AG08395 (cell line): ENCODE measurements at places on chromosomes 7 and 10.

- DNase-seq: no peak
Observed at GRCh38 chr7:121097577-121097976, 109.1 kb downstream of the CPED1 start.

DNA sequence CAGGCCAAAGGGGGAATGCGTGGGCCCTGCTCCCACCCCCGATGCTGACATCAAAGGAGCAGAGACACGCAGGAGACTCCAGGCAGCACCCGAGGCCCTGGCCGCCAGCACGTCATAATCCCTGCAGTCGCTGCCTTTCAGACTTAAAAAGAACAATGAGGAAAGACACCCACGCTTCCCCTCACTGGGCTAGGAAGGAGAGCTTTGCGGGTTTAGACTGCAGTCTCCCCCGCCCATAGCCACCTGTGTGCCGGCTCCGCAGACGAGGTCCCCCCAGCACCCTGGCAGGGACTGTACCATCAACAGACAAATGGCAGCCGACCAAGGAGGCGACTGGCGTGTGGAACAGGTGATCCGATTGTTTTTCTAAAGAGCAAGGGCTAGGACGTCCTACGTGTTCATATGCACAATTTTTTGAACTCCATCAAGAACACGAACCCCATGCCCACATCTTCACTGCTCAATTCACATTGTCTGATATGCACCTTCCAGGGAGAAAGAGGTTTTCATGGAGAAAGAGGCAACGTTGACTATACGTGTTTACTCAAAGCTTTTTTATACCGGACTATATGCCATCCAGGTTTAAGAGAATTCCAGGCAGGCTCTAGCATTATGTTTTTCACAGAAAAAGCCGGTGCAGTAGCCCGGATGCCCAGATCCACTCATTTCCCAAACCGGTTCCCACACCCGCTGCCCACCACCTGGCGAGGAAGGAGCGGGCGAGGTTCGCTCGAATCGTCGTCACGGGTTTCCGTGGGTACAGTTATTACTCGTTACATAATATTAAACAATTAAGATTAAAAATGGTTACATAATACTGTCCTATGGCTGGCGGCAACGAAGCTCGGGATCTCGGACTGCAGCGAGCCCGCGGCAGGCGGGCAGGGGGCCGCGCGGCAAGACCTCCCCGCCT, 1.1 kb downstream of the GRB10 start:
- no peak for DNase-seq

- peak; percentile 46 for DNase-seq
Observed at GRCh38 chr7:26910221-26910620, 45.8 kb upstream of the SKAP2 start.

DNA sequence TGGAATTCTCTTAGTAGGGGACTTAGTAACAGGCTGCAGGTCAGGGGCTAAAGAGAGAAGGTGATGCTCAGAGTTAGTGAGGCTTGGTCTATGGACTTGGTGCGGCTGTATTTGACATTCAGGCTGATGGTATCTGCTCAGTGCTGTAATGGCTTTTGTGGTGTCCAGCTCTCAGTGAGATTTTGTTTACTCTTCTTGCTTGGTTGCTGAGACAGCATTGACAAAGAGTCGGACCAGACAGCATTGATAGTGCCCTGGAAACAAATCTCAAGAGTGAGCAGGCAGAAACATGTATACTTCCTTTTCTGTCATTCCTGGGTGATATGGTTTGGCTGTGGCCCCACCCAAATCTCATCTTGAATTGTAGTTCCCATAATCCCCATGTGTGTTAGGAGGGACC, 202.0 kb downstream of the STK31 start:
- no peak for DNase-seq

DNA sequence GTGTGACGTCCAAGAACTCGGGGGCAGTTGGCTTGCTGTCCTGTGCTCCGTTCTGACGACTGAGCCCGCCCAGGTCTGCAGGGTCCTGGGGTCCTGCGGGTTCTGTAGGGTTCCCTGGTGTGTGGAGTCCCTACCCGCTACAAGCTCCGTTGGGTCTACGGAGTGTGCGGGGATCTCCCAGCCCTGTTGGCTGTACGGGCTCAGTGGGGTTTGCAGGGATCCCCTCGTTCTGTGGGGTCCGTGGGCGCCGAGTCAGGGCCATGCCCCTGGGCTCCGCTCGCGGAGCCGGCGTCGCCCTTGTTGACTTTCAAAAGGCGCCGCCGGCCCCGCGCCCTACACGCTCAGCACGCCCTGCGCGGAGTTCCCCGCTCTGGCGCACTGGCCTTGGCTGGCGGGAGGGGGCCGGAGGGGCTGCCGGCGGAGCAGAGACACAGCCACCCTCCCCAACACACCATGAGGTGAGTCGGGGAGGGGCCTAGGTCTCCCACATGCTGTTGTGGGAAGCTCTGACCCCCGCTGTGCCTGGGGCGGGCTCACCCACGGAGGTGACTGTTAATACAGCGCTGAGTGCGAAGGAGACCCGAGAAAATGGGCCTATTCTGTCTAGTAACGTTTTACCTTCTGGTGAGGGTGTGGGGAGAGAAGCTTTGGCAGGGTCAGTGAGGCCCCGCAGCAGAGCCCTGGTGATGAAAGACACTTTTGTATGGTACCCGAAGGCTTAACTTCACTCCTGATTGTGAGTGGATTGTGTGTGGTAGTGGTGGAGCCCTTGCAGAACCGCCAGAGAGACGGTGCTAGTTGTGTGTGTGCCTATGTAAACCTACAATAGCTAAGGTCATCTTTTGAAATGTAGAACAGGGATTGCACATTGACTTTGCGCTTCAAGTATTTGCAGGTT, 8.1 kb downstream of the TASOR2 start:
- DNase-seq: peak; percentile 22

- peak; percentile 44 for DNase-seq
Observed at GRCh38 chr7:18429547-18429946, 66.0 kb upstream of the HDAC9 start.

- no peak for DNase-seq
Observed at GRCh38 chr7:117718116-117718835, 155.0 kb downstream of the CTTNBP2 start.

GRCh38 chr10:70786799-70787415, 1.7 kb upstream of the TBATA start:
- DNase-seq: no peak

DNA sequence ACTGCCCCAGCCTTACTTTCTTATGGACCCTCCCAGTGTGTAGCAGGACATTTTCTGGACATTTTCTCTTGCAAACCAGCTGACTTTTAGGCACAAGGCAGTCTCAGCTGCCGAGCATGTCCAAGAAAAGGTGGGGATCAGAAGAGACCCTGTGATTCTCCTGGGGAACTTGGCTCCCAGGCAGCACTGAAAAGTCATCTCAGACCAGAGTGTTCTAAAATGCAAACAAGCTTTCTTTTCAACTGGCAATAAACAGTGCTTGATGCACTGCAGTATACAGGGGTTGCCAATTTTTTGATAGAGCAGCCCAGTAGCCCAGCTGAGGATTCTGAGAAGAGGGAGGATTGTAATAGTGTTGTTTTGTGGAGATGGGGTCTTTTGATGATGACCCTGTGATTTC, 168.0 kb upstream of the PHYHIPL start:
- no peak for DNase-seq

DNA sequence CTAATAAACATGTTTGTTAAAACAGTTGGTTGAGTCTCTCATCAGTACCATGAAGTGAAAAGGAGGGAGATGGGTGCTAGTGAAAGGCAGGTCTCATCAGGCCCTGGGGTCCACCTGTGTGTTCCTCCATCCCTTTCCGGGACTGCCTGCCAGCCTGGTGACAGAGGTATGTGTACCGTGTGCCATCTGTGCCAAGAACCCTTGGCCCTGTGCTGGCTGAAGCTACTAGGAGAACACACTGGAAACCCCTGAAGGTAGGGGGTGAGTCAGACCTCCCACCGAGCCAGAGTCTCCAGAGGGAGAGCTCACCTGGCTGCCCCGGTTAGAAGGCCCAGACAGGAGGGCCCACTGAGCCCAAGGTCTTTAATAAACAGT, 2.3 kb downstream of the DDIT4 start:
- no peak for DNase-seq

DNA sequence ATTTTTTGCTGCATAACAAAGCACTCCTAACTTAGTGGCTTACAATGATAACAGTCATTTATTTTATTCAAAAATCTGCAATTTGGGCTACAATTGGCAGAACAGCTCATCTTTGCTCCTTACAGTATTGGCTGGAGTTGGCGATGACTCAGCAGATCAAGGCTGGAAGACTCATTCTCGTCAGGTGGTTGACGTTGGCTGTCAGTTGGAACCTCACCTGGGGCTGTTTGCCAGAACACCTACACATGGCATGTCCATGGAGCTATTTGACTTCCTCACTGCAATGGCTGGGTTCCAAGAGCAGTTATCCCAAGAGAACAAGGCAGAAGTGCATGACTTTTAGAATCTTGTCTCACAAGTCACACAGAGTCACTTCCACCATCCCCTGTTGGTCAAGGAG, 75.1 kb downstream of the NOD1 start:
- no peak for DNase-seq

DNA sequence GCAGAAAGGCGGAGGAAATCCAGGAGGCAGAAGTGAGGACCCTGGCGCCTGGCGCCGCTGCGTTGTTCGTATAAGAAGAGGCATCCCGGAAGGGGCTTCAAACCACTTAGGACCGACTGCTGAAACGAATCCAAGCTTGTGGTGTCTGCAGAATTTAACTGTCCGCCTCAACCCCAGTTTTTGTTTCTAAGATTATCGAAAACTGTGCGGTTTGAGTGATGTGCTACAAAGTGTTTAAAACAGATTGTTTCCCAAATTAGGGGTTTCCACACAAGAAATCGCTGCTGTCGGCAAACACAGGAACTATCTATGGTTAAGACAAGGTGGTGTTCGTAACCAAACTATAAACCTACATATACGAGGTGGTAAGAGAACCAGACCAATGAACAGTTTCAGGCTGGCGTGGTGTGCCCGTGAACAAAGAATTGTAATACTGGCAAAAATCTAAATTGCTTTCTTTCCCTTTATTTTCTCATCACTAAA, 835 bp upstream of the DGKI start:
- DNase-seq: no peak

- no peak for DNase-seq
Observed at GRCh38 chr10:93150289-93150688, 76.6 kb downstream of the CYP26A1 start.

DNA sequence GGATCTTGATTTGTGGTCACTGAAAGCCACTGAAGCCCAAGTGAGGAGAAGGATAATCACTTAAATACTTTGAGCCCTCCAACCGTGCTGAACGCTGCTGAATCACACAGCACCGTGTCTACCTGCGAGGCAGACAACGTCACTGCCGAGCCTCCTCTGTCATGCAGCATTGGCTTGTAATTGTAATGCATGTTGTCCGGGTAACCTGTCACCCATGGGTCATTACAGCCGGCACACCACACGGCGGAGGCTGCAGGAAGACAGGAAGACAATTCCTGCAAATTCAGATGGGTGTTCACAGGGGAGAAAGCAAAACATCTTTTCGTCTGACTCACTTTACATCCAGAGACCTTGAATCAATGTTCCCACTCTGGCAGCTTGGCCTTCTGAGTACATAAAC, 546.1 kb upstream of the FOXK1 start:
- no peak for DNase-seq

- no peak for DNase-seq
Observed at GRCh38 chr10:119319161-119319919, 112.0 kb downstream of the GRK5 start.

GRCh38 chr10:116104210-116104932, 168.6 kb downstream of the GFRA1 start:
- peak; percentile 62 for DNase-seq

- DNase-seq: peak; percentile 42
Observed at GRCh38 chr7:33062023-33062781, at the start of gene NT5C3A. NT5C3A (minus strand) TSS chr7:33062776; CDS start chr7:33062705, 71 bp downstream.

DNA sequence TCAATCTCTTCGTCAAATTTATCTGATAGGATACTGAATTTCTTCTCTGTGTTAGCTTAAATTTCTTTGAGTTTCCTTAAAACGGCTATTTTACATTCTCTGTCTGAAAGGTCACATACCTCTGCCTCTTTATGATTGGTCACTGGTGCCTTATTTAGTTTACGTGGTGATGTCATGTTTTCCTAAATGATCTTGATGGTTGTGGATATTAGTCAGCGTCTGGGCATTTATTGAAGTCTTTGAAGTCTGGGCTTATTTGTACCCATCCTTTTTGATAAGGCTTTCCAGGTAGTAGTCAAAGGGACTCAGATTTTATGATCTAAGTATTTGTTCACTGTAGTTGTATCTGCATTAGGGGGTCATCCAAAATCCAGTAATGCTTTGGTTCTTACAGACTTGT, 1407.5 kb upstream of the LRRTM3 start:
- no peak for DNase-seq

- no peak for DNase-seq
Observed at GRCh38 chr10:49202266-49202665, 14.1 kb upstream of the TMEM273 start.

DNA sequence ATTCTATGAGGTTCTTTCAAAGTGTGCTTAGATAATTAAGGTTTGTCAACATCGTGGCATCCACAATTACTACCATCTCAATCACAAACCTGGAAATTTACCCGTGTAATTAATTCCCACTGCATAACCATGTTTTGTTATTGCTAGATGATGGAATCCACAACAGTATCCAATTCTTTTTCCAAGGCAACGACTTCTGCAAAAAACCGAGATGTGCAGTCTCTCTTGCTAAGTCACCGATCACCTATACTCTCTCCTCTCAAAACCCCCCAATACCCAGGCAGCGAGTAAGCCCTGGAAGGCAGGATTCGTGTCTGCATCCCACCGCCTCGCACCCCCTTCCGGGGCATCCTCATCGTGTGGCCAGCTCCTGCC, 678 bp upstream of the EIF4H start:
- DNase-seq: no peak

GRCh38 chr7:92020636-92021035, 80.0 kb downstream of the AKAP9 start:
- DNase-seq: no peak

DNA sequence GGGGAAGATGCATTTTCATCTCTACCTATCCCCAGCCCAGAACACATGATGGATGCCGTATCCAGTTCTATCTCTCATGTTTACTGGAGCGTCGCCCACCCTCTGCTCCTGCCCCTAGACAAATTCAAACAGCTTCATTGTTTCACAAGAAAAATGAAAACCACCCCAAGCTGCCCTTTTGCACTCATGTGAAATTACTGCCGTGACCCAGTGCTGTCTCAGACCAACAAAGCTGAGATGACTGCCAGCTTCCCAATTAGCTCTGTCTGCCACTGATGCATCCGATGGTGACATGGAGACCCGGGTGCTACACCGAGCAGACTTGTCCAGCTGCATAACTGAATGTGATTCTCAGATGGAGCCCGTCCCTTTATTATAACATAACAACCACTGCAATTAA, 67.7 kb downstream of the FOXI2 start:
- DNase-seq: no peak

- DNase-seq: peak; percentile 20
Observed at GRCh38 chr7:152601305-152601798, 74.6 kb downstream of the XRCC2 start.

DNA sequence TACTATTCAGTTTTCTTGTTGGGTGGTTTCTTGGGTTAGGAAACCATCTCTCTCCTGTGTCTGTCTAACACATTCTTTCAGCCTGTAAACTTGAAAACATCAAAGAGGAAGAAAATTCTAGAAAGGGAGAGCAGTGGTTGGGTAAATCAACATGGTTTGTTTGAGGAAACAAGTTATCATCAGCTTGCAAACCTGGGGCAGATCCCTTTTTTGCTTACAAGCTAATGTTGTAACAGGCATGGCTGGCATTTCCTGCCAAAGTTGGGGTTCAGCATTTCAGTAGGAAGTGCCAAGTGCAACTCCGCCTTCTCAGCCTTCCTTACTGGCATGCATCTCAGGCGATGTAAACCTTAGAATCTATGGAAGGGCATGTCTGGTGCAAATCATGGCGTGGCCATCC, 112.6 kb downstream of the EEPD1 start:
- DNase-seq: no peak
